Activated T-helper 1 cell treated with anti-CD3 and anti-CD28 coated beads, Interleukin-12 subunit alpha, Interleukin-12 subunit beta, Interleukin-2, Interleukin-4 antibody, amounts not matched to agents 30 ng/mL and 10 ng/mL and 1 ng/mL, durations not matched to agents 14 hours and 24 hours and 36 hours (primary cell): ENCODE measurements at places on chromosomes 16 and 17. TPM values are rescaled to one million over a fixed set of nuclear protein-coding genes. Genes with fewer than 3 reads are reported as not detected.

GPR139 gene
- total RNA-seq: not detected in 2 replicates

ADAMTS18 gene
- total RNA-seq: 0.05 TPM in 1 of 2 replicates, not detected in the other

GRCh38 chr16:50802000-50802399 is 60.1 kb downstream of the CYLD start:
- DNase-seq: no peak

MINK1 gene
- 66.5 and 67.5 TPM in 2 replicates for total RNA-seq

DNA sequence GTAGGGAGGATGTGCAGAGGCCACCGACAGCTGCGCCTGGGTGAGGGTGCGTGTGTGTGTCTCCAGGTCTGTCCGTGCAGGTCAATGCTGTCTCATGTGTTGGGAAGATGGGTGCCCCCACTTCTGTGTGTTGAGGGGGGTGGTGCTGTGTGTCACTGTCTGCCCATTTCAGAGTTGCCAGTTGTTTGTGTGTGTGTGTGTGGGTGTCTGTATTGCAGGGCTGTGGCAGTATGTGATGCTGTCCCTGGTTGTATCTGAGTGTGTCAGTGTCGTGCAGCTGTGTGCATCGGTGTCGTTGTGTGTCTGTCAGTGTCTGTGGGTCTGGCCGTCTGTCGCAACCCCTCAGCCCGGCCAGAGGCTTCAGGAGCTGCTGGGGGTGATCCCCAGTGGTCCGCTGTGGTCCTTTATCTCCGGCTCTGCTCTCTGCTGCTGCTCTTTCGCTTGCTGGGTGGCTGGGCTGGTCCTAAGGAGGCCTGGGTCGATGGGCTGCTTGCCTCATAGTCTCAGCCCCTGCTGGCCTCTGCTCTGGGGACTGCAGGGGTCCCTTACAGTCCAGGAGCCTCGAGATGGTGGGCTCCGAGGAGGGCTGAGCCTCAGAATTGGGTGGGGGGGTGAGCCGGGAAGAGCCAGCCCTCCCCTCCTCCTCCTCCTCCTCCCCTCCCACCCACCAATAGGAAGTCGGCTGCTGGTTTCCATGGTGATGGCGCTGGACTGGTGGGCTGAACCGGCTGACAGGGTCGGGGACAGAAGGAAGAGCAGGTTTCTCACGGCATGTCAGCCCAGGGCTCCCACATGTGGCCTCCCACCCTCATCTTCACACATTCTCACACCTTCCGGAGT is at the start of gene TSPOAP1:
Gene TSPOAP1 (minus strand): TSS at position 601 of the 840 bp plus-strand sequence. CDS start 875 bp downstream, outside the sequence.
- peak; percentile 77 for DNase-seq

GRCh38 chr17:71791311-71791710 is 329.5 kb upstream of the SOX9 start:
- DNase-seq: no peak

- DNase-seq: no peak
Observed at GRCh38 chr17:9855036-9855435, 29.3 kb downstream of the GLP2R start.

DNA sequence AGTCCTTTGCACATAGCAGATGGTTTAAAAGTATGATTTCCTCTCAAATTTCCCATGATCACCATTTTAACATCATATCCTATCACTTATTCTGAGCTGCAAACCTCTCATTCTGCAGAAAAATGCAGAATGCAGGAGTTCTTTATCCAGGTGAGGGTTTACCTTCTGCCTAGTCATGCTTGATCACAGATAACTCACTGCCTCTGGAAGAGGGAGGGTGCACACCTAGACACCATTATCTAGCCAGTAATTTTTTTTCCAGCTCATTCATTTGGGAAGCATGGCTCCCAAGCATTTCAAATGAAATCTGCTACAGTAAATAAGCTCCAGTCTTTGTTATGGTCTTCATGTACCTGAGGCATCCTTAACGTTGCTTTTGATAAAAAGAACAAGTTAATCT is 38.0 kb downstream of the RFFL start:
- no peak for DNase-seq

LMF1 gene
- total RNA-seq: 6.8 and 10.4 TPM in 2 replicates

- DNase-seq: no peak
Observed at GRCh38 chr16:80627108-80627507, 86.3 kb downstream of the DYNLRB2 start.

DNA sequence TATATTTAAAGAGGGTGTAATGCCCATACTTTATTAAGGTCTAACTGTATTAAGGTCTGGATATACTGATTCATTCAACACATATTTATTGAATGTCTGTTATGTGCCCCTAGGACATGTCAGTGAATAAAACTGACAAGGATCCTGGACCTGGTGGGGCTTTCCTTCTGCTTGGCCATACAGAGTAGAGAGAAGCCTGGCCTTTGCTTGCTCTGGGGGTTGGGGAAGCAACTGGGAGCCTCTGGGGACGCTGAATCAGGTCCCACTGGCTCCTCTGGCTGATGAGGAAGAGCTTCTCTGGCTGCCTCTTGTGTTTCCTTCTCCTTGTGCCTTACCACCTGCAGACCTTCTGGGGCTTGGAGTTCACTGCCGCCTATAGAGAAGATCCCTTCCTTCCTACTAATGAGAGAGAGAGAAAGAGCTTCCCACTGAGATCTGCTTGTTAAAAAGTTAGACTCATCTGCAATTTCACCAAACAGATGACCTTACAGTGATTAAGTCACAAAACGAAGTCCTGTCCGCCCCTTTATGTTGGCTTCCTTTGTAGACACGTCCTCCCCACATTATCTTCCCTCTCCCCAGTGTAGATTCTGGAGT is 49.7 kb downstream of the MSI2 start:
- no peak for DNase-seq

CNGB1 gene
- total RNA-seq: not detected in 2 replicates

SLC13A2 gene
- not detected in 2 replicates for total RNA-seq

- no peak for DNase-seq
Observed at GRCh38 chr16:57422026-57422944, 17.7 kb downstream of the CCL17 start.

DNA sequence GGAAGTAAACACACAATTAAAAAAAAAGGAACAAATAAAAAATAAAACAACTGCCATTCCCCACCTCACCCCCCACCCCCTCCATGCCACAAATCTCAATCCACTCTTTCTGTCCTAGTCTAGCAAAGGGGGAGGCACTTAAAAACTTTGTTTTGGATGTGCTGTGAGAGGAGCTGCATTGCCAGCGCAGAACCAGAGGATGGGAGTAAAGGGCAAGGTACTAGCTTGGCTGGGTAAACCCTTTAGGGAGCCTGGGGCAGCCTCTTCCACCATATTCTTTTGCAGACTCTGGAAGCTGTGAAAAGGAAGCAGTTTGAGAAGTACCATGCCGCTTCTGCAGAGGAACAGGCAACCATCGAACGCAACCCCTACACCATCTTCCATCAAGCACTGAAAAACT is 1.4 kb downstream of the MRPS7 start:
- DNase-seq: no peak

CD300H gene
- total RNA-seq: not detected in 2 replicates

- no peak for DNase-seq
Observed at GRCh38 chr17:83135692-83136091, 56.3 kb downstream of the METRNL start.

GRCh38 chr16:13968835-13969234 is 48.9 kb downstream of the ERCC4 start:
- DNase-seq: no peak

DNA sequence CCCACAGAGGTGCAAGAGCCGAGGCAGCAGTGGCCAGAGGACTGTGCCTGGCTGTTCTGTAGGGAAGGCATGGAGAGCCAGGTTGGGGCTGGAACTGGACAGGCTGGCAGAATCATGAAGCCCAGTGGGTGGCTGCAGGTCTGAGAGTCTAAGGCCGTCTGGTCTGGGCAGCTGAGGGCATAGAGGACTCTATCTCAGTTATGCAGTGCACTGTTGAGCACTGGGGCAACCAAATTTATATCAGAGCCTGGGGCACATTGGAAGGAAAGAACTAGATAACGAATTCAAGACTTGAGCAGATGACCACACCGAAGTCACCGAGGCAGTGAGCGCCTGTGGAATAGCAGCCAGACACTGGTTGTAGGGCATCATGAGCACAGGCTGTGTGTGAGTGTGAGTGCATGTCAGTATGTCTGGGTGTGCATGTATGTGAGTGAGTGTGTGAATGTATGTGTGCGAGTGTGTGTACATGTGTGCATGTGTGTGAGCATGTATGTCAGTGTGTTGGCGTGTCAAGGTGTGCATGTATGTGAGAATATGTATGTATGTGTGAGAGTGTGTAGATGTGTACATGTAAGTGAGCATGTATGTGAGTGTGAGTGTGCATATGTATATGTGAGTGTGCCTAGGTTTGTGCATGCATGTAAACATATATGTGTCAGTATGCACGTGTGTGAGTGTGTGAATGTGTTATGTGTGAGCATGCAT is 37.0 kb downstream of the RGS9 start:
- DNase-seq: no peak

DNA sequence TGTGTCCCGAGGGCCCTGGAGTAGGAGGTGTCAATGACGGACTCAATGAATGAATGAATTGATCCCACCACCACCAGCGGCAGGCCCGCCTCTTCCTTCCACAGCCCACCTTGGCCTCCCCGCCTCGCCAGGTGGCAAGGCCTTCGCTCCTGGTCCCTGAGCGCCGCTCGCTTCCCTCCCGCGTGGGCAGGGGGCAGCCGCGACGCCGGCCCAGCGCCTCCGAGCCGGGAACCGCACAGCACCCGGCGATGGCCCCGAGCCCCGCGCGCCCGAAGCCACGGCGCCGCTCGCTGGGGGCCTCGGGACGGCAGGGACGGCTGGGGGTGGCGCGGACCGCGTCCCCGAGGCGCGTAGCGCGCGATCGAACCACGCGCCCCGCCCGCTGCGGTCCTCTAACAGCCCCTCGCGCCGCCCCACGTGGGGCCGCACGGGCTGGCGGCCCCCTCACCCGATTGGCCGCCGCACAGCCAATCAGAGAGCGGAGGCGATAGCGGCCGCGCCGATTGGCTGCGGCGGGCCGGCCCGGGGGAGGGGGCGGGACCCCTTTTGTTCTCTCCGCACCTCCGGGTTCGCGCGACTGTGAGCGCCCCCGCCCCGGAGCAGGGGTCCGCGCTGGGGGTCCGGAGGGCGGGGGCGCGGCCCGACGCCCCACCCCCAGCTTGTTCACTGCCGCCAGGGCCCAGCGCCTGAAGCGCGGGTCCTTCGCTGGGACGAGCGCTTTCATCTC is 31.4 kb downstream of the ACTG1 start:
- DNase-seq: peak; percentile 63

- DNase-seq: no peak
Observed at GRCh38 chr16:20675488-20676267, 21.8 kb downstream of the ACSM1 start.

GRCh38 chr16:69910964-69911363 is 40.2 kb upstream of the CLEC18A start:
- no peak for DNase-seq

DNA sequence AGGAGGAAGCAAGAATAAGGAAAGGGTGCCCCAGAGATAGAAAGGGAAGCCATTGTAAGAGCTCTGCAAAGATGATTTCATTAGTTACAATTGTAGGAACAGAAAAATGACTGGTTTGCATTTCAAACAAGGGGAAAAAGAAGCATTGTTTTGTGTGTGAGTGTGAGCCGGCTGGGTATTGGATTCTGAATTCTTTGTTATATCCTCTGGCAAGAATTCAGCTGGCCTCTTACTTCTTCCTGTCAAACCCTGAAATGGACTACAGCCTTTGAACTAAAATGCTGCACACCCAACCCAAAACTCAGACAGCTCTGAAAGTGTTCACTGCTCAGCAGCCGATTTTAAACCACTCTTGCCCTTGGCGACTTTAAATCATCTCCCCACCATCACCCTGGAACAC is 461.3 kb downstream of the PMP22 start:
- DNase-seq: no peak

DNA sequence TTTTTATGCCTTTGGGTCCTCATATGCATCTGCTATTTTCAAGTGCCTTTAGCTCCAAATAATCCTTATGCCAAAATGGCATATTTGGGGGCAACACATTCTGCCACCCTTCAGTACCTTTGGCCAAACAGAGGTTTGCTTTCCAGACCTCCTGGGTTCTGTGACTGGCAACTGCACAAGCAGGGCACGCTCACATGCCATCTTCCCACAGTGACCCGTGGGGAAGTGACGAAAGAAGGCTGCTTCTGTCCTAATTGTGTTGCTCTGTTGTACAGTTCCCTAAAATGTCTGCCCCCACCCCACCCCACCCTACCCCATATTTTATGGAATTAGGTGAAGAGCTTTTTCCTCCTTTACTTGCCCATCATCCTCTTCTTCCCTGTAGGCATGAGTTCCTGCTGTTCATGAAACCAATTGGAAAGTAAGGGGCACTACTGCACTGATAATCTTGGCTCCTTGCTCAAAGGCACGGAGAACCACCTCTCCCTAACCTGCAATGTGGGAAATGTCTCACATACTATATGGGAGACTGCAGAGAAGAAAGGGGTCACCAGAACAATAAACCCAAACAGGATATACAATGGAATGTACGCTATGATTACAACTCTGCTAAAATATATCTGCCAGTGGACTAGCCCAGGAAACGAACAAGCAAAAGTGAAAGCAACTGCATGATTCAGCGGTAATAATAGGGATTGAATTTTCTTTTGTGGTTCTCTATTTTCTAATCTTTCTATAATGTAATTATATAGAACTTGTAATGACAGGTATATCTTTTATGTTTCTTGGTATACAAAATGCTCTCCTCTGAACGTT is 3.3 kb upstream of the SLFN12L start:
- DNase-seq: no peak
